ENCODE measurements at places on chromosomes 3 and 15. TPM values are rescaled to one million over a fixed set of nuclear protein-coding genes. Genes with fewer than 3 reads are reported as not detected.

DNA sequence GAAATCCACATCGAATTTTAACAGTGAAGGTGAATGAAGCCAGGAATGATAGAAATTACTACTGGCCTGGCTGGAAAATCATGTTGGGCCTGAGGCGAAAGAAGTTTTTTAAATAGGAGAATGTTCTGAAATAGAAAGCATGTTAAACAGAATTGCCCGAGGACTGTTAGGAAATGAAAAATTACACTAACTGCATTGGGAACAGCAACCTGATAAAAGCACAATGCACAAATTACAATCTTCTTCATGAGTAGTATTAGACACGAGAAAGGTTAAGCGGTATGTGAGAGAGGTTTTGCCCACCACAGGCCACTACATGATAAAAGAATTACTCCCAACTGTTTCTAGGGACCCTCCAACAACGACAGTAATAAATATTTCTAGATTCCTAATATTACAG lies 18.9 kb downstream of the GBE1 start:
- no peak for DNase-seq

Gene PARP14
- total RNA-seq = 46.8 TPM

- DNase-seq = no peak
These were observed 53.7 kb downstream of the GRIP2 start for GRCh38 chr3:14486460-14486859.

DNA sequence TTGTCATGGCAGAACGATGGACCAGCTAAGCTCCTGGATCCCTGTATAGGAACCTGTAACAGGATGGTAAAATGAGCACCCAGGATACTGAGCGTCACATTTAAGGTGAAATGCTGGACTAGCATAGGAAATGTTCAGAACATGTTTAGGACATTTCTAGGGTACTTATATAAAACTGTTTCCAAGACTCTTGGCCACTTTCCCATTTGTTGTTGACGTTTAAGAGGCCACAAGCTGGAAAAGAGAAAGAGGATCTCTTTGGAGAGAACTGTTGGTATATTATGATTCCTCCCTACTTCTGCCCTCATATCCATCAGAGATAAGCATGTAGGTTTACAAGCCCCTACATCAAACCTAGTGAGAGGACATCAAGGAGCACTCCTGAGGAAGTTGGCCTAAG lies 57.5 kb downstream of the SCN11A start:
- DNase-seq = no peak

- peak; percentile 69 for DNase-seq
These were observed 21.1 kb upstream of the PLXND1 start for GRCh38 chr3:129627350-129628168.

DNA sequence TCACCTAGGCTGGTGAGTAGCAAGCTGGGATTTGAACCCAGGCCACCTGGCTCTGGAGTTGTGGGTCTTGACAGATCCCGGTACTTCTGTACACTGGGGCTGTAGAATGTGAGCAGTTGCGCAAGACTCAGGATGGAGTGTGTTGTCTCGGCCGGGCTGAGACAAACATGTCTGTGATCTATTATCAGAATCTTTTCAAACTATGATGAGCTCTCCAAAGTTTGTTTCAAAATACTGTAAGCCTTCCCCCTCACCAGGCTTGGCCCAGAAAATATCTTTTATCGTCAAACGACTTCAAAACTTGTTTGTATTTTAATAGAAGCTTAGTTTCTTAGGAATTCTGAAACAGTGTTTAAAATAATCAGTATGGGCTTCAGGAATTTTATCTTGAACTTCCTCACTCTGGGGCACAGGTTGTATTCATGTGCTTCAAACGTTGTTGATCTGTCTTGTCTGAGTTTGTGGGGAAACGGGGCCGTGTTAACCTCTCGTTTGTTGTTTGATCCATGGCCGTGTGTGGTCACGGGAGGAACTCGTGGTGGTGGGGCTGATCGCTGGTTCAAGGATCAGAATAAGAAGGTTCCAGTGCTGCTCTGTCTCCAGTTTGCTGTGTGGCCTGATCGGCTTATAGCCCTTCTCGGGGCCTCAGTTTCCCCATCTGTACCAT lies 40.3 kb upstream of the TFRC start:
- DNase-seq = no peak

DNA sequence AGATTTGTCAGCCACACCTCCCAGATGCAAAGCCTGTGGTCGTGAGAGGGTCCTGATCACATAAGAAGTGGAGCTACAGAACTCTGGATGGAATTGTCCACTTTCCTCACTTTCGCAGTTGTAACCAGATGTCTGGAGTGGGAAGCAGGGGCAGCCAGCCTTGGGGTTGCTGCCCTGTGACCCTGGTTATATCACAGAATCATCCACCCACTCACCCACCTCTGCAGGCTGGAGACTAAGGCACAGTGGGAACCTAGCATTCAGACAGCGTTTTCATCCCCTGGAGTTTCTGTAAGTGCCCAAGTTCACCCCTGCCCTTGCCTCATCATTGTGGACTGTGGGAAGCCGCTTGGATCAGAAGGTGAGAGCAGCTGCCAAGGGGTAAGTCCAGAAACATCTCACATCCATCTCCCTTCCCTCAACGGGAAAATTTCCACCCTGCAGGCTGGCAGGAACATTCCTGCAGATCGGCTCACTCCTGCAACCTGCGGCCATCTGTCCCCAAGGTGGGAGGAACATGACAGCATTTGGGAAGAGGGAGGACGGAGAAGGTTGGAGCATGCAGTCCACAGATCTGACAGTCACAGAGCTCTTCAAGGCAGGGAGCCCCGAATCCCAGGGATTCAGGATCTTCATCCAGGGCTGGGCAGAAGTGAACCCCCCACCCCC lies 2.9 kb upstream of the IQSEC1 start:
- DNase-seq = no peak

GRCh38 chr3:138366006-138366759 lies 17.8 kb downstream of the MRAS start:
- DNase-seq = no peak

Gene CDCP1
- total RNA-seq = not detected

Gene NRG4
- not detected for total RNA-seq

Gene ZNF621
- total RNA-seq = 29.8 TPM

Gene CCR2
- total RNA-seq = not detected

Gene SPINK8
- total RNA-seq = not detected

- DNase-seq = no peak
These were observed 108.3 kb upstream of the CACNA2D3 start for GRCh38 chr3:54014067-54014466.

Gene ZFAND6
- 71.9 TPM for total RNA-seq

GRCh38 chr15:68404056-68404798 lies 27.7 kb downstream of the ITGA11 start:
- DNase-seq = no peak

- DNase-seq = no peak
These were observed 69.3 kb upstream of the AGBL1 start for GRCh38 chr15:86010398-86010797.

GRCh38 chr3:14414846-14415464 lies 12.5 kb downstream of the SLC6A6 start:
- DNase-seq = no peak

Gene ARNT2
- total RNA-seq = not detected

Gene PCOLCE2
- total RNA-seq = not detected

DNA sequence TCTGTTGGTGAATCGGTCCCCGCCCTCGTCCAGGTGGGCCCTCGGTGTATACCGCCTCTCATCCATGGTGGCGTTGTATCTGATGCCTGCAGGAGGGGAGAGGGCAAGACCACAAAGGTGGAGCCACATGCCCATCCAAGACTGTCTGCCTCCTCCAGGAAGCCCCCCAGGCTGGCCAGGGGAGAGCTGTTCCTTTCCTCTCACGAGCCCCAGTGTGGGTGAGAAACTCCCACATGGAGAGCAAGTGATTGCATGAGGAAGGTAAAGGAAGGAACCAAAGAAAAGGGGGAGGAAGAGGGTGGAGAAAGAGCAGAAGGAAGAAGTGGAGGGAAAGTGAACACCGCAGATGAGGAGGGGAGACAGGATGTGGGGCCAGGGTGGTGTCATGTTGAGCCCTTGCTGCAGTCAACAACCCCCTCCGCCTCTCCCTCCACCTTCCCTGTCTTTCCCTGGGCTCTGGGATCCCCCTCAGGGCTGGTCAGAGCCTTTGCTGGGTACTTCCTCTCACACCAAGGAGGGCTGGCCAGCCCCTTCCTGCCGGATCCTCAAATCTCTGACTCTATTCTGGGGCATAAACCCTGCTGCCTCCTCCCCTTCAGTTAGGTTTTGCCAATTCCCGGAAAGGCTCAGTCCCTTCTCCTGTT lies 49.3 kb downstream of the FEM1B start:
- no peak for DNase-seq
